Fibroblast of lung (primary cell): ENCODE measurements at places on chromosomes 3 and 15. TPM values are rescaled to one million over a fixed set of nuclear protein-coding genes. Genes with fewer than 3 reads are reported as not detected.

- DNase-seq, result no peak
These were observed 72.8 kb upstream of the ITGA11 start for GRCh38 chr15:68504681-68505170.

GRCh38 chr15:37102305-37103162, 2.2 kb upstream of the MEIS2 start:
- peak; percentile 34 for DNase-seq

GRCh38 chr3:74624301-74624700, 9.8 kb upstream of the CNTN3 start:
- peak; percentile 67 for DNase-seq

Gene CCDC54
- not detected in 2 replicates for polyA plus RNA-seq

Gene P3H2
- polyA plus RNA-seq, result 21.6 and 24.2 TPM in 2 replicates

GRCh38 chr3:52004163-52004787, 8.6 kb upstream of the RPL29 start:
- peak; percentile 40 for DNase-seq

DNA sequence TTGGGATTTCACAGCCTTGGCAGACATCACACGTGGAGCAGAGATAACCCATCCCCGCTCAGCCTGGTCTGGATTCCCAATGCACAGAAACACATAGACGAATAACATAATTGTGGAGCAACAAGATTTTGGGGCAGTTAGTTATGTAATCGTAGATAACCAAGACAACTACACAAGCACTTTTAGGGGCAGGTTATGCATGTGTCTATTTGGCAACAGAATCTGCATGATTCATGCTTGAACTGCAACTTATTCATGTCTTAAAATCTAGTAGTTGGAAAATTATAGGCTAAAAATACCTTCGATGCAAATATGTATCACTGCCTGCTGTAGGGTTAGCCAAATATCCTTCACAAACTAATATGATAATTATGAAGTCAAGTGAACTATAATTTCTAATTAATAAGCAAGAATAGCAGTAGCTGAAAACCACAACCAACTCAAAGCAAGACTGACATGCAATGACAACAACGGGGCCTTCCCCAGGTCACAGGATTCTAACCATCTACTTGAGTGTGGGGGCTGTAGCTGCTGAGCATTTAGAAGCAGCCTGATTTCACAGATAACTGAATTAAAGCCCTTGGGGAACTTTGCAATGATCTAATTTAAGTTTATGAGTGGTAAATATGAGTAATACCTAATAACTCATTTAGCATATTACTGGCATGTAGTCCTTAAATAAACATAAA, 31.1 kb downstream of the DGKG start:
- DNase-seq, result no peak

Gene ZNF620
- 0.44 and 0.51 TPM in 2 replicates for polyA plus RNA-seq

DNA sequence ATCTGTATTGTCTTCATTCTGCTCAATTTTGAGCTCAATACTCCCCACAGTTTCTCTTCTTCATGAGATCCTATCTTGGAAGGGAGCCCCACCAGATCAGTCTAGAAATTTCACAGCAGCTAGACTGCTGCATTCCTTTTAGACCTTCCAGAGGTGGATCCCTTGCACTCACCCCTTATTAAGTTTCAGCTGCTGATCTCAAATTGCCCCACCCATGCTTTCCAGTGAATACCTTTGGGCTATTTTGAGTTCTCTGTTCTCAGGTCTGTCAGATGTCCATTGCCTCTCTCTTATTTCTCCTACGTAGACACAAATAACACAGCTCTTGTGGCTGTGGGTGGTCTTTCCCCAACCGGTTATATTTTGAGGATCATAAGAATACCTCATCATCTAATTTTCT, 60.8 kb downstream of the GPR156 start:
- no peak for DNase-seq

DNA sequence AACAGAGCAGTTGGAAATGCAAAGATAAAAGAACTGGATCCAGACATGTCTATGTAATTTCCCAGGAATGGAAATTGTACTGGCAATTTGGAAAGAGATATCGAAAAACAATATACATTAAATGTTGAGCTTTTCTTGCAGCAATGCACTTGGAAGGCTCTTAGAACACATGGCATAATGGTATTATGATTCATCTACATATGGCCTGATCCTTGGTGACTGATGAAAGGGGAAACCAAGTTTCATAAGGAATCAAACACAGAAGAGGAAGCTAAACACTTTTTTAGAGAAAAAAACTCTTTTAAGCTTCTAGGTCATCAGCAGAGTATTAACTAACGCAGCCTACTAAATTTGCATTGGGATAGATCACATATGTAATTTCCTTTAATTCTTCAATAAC, 12.4 kb upstream of the GREM1 start:
- DNase-seq, result peak; percentile 62
